Left renal pelvis (tissue), 4 donors: ENCODE measurements at places on chromosomes 6 and 20. TPM values are rescaled to one million over a fixed set of nuclear protein-coding genes. Genes with fewer than 3 reads are reported as not detected.

FAM83D gene
- polyA plus RNA-seq, result 15.2 TPM

MTFR2 gene
- polyA plus RNA-seq, result 3.5 TPM

RBPJL gene
- not detected for polyA plus RNA-seq

CYP39A1 gene
- 9.1 TPM for polyA plus RNA-seq

ZBP1 gene
- 0.10 TPM for polyA plus RNA-seq

ACOT8 gene
- 22.7 TPM for polyA plus RNA-seq

DNA sequence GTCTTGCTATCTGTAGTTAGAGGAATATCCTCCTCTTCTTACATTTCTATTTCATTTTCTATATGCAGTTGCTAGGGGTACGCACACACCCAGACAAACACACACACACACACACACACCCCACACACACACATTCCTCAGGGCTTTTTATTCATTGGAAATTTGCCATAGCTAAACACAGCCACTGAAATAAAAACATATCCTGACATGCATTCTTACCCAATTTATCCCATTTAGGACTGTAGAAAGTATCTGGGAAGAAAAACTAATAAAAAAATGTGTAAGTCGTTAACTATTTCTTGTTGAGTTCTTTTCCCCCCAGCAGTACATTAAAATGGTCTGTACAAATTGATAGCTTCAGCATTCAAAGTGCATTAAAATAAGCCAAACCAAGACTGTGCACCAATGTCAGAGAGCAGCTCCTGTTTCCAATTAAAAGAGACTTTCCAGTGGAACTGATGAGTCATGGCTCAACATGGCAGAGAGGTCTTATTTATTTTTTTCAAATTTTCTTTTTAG lies 357.9 kb upstream of the AGPAT4 start:
- no peak for DNase-seq
